ENCODE measurements at places on chromosomes 5 and 9.

DNA sequence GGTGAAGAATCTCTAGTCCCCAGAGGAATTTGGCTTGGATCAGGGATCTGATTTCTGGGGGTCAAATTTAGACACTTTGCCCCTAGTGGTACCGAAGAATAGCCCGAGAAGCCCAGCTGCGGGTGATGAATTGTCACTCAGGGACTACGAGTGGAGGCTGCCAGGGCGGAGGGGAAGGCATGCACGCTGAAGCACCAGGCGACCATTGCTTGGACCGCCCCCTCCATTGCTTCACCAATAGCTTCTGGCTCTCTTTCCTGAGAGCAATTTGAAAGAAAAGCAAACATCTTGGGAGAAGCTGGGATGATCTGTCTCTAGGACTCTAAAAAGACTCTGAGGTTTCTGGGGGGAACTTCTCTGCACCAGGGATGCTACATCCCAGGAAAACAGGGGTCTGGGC, 137.6 kb downstream of the CRB2 start:
- DNase-seq: no peak

GRCh38 chr9:137253717-137254623, 1.2 kb upstream of the NELFB start:
- DNase-seq: no peak

DNA sequence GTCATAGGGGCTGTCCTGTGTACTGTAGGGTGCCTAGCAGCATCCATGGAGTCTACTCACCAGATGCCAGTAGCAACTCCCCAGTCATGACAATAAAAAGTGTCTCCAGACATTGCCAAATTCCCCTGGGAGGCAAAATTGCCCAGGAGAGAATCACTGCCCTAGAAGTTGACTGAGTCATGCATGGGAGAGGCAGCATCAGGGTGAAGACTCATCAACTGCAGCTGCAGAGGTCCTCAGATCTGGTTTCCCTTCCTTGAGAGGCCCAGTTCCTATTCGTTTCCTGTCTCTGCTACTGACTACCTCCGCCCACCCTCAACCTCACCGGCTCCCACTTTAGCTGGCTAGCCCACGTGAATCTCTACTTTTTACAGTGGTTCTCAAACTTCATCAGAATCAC, 88.6 kb upstream of the AGXT2 start:
- DNase-seq: no peak

DNA sequence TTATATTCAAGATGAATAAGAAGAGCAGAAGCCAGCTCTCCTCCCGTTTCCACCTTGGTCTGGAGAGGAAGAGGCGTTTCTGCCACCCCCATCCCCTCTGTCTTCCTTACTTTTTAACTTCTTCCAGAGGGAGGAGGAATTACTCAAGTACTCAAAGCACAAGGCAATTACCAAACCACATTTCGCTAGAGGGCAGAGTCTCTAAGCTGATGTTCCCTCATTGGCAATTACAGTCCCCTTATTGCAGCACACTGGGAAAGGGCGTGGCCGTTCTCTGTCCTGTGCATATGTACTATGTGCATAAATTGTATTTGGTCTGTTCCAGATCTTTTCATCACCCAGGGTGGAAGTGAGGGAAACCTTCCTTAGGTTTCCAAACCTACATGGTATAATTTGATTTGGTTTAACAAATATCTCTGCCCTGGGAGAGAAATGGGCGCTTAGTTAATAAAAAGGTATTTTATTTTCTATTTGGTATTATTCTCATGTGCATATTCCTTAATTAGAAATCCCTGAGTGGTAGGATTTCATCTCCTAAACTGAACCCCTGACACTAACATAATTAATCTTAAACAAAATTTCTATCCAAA, 29.8 kb upstream of the ALDOB start:
- no peak for DNase-seq

All from activated naive CD4-positive, alpha-beta T cell treated with anti-CD3 and anti-CD28 coated beads, Interleukin-2, amount 50 U/mL, for 72 hours (primary cell).